ENCODE measurements at places on chromosomes 16 and 17.

DNA sequence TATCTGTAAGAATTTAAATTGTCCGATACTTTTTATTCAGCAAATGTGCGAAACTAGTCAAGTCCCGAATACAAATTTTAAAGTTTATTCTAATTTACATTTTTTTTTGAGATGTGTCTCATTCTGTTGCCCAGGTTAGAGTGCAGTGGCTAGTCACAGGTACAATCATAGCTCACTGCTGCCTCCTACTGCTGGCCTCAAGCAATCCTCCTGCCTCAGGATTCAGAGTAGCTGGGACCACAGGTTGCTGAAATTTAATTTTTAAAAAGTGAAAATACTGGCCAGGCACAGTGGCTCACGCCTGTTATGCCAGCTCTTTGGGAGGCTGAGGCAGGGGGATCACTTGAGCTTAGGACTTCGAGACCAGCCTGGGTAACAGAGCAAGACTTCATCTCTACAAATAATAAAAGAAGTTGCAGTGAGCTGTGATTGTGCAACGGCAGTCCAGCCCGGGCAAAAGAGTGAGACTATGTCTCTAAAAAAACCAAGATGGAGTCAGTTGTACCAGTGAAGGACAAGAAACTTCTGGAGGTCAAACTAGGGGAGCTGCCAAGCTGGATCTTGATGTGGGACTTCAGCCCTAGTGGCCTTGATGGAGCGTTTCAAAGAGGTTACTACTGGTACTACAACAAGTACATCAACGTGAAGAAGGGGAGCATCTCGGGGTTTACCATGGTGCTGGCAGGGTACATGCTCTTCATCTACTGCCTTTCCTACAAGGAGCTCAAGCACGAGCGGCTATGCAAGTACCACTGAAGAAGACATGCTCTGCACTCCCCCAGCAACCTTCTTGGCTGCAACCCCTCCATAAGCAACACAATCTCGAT is 5.6 kb downstream of the POLG2 start:
- DNase-seq = no peak

- no peak for DNase-seq
These were observed 6.1 kb upstream of the TRPV1 start for GRCh38 chr17:3615160-3615870.

DNA sequence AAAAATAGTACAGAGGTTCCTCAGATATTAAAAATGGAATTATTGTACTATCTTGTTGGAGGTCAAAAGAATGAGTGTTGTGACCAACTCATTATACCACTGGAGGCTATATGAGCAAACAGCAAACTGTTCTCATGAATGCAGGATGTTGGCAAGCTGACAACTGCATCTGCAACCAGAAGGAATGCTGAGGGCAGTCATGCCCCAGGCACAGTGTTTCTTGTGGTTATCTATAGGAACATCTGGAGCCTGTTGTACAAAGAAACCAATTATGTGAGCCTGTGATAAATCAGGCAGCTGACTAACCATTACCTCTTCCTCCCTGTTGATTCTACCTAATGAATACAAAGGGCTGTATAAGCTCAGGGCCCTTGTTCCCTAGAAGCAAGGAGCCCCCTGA is 2057.1 kb downstream of the TP53TG3F start:
- DNase-seq = no peak

GRCh38 chr16:17299790-17300189 is 171.0 kb downstream of the XYLT1 start:
- DNase-seq = no peak

- no peak for DNase-seq
These were observed 18.7 kb upstream of the MEIOB start for GRCh38 chr16:1890708-1891050.

- DNase-seq = no peak
These were observed 74.5 kb downstream of the ERCC4 start for GRCh38 chr16:13994239-13995106.

Data from GM12864 (cell line).